ENCODE measurements at places on chromosomes 7 and 10.

GRCh38 chr7:14233868-14234369, 244.5 kb upstream of the ETV1 start:
- no peak for DNase-seq

- no peak for DNase-seq
These were observed 12.8 kb downstream of the KCTD7 start for GRCh38 chr7:66641526-66641871.

DNA sequence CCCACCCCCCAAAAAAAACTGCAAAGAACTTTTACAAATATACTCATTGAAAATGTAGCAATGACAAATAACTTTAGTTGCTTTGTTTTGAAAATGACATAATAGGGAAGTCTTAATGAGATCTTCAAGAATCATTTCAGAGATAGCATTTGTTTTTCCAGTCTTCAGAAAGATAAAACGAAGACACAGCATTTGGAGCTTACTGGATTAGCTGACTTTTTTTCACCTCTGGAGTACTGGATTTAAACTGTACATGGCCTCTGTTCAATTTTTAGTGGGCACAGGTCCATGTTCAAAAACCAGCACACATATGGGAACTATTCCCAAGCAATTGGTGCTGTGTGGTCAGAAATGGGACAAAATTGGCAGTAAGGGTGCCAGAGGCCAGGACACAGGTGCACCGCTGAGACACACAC, 3.9 kb downstream of the RAB11FIP2 start:
- no peak for DNase-seq

GRCh38 chr10:110694820-110695538, 50.8 kb downstream of the RBM20 start:
- DNase-seq, result no peak

GRCh38 chr7:132392713-132393112, 183.6 kb downstream of the PLXNA4 start:
- DNase-seq, result no peak

- no peak for DNase-seq
These were observed at the start of gene AOC1 for GRCh38 chr7:150852371-150852905. Gene AOC1, plus strand, starts transcription at chr7:150852517. Its CDS starts 3,954 bp downstream, at chr7:150856471.

DNA sequence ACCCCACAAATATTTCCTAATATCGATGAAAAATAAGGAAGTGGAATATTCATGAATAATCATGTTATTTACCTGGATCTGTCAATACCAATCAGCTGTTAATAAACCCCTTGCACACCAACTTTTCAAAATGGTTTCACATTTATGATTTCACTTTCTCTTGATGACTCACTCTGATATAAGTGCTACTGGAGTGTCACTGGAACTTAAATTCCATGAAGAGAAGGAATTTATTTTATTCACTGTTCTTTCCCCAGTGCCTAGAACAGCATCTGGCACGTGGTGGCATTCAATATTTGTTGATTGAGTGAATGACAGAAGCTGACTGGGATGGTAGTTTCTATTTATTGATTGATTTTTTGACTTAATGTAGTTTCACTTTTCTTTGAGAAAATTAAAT, 3.5 kb upstream of the ENO4 start:
- no peak for DNase-seq

DNA sequence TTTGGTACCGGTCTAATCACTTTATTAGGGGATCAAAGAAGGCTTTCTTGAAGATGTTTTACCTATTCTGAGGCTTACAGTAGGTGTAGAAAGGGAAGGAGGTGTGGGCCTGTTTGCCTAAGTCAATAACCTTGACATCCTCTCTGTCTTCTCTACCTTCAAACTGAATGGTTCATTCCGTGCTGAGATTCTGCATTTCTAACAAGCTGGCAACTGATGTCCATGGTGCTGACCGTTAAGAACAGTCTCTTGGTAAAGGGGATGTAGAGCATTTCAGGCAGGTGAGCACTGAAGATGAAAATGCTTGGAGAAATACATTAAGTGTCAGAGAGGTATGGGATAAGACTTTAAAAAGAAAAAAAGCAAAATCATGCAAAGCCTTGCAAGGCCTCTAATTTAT, 51.5 kb upstream of the DGKB start:
- no peak for DNase-seq

DNA sequence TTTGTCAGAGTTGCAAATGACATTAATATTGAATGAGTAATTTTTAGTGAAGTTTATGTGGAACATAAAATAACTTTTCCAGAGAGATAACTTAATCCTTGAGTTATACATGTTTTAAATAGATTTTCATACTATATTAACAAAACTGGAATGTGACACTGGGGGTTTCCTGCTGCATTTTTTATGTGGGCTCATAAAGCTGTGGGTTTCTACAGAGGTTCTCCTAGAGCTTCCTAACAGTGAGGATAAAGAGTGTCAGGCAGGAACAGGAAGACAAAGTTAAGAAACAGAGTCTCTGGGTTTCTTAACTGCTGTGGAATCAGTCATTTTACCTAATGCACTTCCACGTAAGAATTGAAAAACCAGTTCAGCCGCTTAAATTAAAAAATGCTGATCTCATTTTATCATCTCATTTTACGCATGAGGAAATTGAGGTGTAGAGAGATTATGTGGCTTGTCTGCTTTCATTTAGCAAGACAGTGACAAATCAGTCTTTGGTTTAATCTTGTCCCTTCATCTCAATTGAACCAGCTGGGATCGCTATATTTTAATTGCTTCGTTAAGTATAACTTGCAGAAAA, 5.0 kb downstream of the CD36 start:
- DNase-seq, result no peak

GRCh38 chr10:47365431-47366180, 17.4 kb downstream of the RBP3 start:
- DNase-seq, result no peak

DNA sequence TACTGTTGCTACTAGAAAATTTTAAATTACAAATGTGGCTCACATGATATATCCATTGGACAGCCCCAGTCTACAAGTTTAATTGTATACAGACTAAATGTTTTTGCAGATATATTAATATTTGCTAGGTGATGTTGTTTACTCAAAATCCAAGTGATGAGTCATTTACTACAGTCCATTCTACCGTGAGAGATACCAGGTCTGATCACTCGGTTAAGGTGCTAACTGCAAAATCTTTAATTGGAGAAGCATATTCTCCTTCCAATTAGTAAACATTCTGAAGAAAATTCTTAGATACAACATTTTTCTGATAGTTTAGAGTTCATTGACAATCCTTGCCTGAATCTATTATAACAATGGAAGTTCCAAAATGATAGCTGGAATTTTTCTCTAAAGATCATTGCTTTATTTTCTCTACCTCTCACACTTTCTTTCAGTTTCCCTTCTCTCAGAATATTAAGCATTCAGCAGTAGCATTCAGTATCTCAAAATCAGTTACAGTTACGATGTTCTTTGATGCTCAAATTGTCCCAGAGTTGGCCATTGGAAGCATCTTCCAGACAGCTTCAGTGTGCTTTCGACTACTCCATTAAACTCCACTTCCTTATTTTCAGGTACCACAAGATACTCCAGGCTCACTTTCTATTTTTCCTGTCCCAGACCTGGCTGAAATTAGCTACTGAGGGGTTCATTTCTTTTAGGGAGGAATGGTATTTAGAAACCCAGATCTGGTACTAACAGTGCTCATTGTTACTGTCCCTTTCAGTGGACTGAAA, 2.3 kb downstream of the ABCB1 start:
- DNase-seq, result no peak

DNA sequence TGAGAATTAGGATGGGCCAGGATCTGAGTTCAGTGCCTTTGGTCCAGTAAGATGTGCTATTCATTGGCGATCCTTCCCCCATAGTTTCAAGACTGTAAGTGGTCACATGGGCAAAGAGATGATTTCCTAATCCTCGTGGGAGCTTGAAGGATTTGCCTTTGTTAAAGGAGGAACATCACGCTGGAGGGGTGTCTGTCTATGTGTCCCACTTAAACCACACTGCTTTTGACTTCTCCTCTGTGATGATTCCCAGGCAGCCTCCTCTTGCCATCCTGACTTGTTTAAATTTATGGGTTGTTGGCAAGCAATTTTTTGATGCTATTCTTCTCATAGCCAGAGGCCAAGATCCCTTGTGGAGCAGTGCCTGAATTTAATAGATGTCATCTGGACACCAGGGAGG, 154.0 kb downstream of the TCF7L2 start:
- DNase-seq, result no peak

DNA sequence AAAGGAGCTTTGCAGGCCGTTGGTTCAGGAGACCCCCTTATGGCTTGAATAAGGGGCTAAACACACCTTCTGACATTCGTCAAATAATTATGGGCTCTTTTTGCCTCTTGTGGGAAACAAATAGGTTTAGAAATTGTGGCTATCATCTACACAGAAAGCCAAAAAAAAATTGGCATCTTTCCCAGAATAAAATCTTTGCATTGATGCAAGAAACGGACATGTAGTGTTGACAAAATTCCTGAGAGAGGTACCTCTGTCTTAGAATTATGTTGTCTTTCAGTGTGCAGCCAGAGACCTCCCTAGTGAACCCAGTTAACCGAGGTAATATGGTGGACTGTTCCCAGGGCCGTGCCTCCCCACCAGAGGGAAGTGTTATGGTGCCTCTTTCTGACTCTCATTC, 283.9 kb downstream of the SDHAF3 start:
- DNase-seq, result peak; percentile 4

GRCh38 chr10:92757066-92757710, 67.4 kb downstream of the HHEX start:
- peak; percentile 80 for DNase-seq

GRCh38 chr7:30814700-30815387, 43.6 kb downstream of the MINDY4 start:
- DNase-seq, result peak; percentile 8

GRCh38 chr10:96789571-96790108, 42.5 kb upstream of the LCOR start:
- no peak for DNase-seq

DNA sequence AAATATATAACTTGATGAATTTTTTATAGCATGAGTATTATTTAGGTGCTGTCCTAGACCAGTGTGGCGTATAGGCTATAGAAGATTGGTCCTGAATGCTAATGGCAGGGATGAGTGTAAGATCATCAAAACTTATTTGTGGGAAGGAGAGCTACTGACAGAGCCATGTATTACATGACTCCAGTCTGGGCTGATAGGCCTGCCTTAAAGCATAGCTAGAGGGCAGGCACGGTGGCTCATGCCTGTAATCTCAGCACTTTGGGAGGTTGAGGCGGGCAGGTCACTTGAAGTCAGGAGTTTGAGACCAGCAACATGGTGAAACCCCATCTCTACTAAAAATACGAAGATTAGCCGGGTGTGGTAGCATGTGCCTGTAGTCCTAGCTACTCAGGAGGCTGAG, 198.1 kb upstream of the KLF14 start:
- no peak for DNase-seq

GRCh38 chr10:129075927-129076326, 391.1 kb upstream of the MGMT start:
- DNase-seq, result no peak

DNA sequence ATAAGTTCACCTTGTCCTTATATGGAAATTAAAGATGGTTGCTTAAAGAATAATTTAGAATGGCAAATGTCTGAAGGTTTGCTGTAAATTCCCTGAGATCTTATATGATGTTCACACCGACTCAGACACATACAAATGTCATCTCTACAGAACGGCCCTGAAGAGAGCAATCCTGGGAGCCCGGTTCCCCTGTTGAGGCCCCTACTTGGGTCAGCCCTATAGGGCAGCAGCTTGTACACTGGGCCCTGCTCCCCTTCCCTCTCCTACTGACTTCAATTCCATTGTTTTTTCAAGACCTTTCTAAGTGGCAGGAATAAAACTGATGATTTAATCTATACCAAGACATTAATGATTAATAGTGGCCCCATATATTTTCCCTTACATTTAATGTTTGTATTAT, 813.3 kb upstream of the C7orf33 start:
- no peak for DNase-seq

- no peak for DNase-seq
These were observed 307.6 kb upstream of the PHYHIPL start for GRCh38 chr10:58868736-58869435.

- DNase-seq, result no peak
These were observed 30.2 kb upstream of the NRCAM start for GRCh38 chr7:108486291-108486966.

DNA sequence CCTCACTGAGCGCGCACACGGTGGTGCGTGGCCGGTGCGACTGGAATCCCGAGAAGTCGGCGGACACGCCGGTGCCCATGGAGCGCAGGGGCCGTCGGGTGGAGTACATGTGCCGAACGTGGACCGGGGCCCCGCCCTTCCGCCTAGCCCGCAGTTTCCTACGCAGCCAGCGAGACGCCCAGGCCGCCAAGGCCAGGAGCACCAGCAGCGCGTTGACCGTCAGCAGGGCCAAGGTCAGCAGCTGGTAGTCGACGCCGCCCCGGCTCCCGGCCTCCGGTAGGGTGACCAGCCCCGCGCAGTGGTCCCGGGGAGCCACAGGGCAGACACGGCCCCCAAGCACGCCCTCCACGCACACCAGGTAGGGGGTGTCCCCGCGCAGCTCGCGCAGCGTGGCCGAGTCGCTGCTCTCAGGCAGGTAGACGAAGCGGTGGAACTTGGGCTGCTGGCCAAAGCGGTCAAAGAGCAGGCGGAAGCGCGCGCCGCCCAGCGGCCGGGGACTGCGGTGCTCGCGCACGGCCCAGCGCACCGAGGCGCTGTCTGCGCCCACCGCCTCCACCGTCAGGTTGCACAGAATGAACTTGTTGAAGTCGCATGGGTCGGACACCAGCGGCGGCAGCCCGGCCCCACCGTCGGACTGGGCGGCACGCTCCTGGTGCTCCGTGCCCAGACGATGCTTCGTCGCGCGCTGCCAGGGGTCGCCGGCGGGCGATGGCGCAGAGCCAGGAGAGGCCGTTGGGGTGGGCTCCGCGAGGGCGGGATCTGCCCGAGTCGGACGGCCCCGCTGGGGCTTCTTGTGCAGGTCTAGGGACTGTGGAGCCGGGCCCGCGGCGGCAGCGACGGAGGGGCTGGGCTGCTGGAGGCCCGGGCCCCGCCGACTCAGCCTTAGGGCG, 2.2 kb downstream of the TRIL start:
- DNase-seq, result peak; percentile 89

DNA sequence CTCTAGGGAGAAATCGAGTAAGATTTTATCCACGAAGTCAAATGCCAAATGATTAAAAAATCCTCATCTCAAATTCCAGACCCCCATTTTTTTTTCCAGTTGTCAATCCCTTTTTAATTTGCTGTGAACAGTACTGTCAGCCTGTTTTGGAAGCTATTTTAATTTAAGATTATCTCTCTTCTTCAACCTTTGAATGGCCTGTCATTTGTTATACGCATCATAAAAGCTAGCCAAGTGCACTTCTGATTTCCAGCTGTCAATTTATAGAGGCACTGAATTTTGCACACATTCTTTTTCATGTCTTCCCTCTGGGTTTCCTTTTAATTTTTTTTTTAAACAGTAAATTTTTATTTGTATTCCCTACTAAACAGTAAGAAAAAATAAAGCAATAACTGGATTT, 336.4 kb upstream of the HGF start:
- no peak for DNase-seq

DNA sequence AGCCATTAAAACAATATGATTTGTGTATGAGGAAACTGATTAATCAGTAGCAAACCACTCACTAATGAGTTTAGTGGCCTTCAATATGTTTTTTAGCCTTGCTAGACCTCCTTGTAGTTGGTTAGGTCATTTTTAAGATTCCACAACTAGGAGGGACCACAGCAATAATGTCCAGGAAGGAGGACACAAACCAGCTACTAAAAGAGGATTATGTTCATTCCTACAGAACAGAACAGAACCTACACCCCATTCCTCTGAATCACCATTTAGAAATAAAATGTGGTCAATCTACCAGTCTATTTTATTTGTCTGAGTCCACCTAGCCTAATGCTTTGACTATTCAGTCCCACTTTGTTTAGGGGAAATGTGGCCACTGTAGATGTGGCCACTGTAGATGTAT, 226.3 kb downstream of the GLI3 start:
- DNase-seq, result no peak

GRCh38 chr10:123227706-123228105, 73.5 kb downstream of the BUB3 start:
- DNase-seq, result no peak
